Endothelial cell (in vitro differentiated cells): ENCODE measurements at places on chromosomes 11 and 22.

GRCh38 chr11:35043936-35044335, 95.0 kb upstream of the CD44 start:
- DNase-seq: no peak

DNA sequence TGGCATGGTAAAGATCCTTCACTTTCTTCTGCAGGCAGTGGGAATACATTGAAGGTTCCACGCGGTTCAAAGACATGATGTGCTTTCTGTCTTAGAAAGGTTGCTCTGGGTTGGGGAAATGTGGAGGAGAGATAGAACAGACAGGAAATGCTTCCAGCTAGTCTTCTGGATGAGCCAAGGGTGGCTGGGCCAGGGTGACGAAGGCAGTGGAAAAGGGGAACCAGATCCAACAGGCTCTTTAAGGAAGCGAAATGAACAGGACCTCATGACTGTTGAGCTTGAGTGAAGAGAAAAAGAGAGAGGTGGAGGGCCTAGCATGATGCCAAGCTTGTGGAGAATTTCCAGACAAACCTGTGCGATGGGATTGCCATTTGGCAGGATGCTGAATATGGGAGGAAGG, 56.4 kb upstream of the LMO1 start:
- no peak for DNase-seq

GRCh38 chr22:33350491-33350890, 292.3 kb upstream of the SYN3 start:
- DNase-seq: no peak

- peak; percentile 11 for DNase-seq
Measured at GRCh38 chr11:97140885-97141494, 751.2 kb downstream of the JRKL start.

GRCh38 chr22:49961005-49961600, 531 bp downstream of the PIM3 start:
- DNase-seq: no peak

DNA sequence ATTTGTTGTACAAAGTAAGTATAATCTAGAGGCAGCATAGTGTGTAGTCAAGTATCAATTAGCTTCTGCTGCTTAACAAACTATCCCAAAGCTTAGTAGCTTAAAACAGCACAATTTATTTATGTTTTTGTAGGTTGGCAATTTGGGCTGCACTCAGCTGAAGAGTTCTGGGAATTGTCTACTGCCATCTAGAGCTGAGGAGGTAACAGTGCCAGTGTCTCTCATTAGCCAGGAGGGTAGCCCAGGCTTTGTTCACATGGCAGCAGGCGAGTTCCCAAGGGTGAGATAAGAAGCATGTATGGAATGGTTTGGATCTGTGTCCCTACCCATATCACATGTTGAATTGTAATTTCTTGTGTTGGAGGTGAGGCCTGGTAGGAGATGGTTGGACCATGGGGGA, 45.8 kb upstream of the SLN start:
- no peak for DNase-seq

GRCh38 chr11:17983569-17983968, 29.3 kb downstream of the SERGEF start:
- DNase-seq: no peak

GRCh38 chr11:95495706-95496105, 264.7 kb upstream of the SESN3 start:
- DNase-seq: no peak

DNA sequence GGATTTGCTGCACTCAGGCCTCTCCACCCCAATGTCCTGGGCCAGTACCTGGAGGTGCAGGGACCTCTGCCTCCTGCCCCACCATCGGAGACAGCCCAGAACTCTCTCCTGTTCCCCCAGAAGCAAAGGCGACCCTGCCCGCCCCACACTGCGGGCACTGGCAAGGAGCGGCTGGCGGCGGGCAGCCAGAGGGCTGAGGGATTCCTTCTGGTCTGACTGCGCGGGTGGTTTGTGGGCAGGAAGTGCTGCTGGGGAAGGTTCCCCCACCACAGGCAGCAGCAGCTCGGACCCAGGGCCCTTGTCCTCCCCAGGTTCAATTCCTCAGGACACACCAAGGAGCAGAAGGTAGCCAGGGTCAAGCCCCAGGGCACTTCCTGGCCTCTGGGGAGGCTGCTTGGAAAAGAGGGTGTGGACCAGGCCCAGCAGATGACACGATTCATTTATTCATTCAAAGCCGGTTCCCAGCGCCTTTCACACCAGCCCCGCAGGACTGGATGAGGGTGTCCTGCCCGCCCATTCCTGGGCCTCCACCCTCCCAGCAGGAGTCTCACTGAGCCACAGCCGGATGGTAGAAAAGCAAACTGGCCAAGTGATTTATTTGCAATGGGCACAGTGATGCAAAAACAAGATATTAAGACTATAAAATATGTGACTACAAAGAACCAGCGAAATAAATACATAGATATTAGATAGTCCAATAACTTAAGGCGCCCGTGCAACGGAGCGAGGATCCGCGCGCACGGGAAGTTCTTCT, 1.2 kb downstream of the PHLDA2 start:
- no peak for DNase-seq
